ENCODE measurements at places on chromosomes 16 and 17. TPM values are rescaled to one million over a fixed set of nuclear protein-coding genes. Genes with fewer than 3 reads are reported as not detected.

NPIPA2 gene
- 21.2 TPM for total RNA-seq

DPEP2 gene
- not detected for total RNA-seq

DNA sequence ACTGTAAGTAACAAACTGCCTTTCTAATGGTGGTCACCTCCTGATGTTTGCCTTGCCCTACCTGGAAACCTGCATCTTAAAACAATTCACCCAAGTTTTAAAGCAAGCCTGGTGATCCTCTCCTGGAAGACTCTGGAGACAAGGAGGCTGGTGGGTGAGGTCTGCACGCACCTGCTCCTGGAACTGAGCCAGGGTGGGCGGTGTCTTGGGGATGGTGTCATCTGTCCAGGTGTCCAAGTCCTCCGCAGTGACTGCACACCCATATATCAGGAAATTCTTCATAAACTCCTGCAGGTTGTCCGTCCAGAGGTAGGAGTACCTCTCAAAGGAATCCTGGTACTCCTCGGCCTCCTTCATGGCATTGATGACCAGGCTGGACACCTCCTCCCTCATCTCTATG is 44.9 kb downstream of the DNAH17 start:
- H3K36me3 ChIP-seq, result no peaks in the 10 kb centered on the region
- H3K27ac ChIP-seq, result no peak overlapping the region
- H3K27me3 ChIP-seq, result peaks cover 4% of the 10 kb centered on the region
- DNase-seq, result no peak

- DNase-seq, result no peak
- H3K4me3 ChIP-seq, result no peak overlapping the region
- H3K4me1 ChIP-seq, result peaks cover 10% of the 10 kb centered on the region
- H3K27me3 ChIP-seq, result peaks cover 17% of the 10 kb centered on the region
Measured at GRCh38 chr17:28395426-28395825, 10.6 kb downstream of the SLC46A1 start.

- peaks cover 3% of the 10 kb centered on the region for H3K27me3 ChIP-seq
- H3K27ac ChIP-seq, result peak within 1 kb of the TSS; percentile 97
- peak; percentile 92 for DNase-seq
- peak within 1 kb of the TSS; percentile 99 for H3K4me3 ChIP-seq
- H3K36me3 ChIP-seq, result no peaks in the 10 kb centered on the region
- H3K4me1 ChIP-seq, result peaks cover 9% of the 10 kb centered on the region
Measured at GRCh38 chr17:42997984-42998938, at the start of gene RPL27. Gene RPL27 (plus strand): TSS chr17:42998419. CDS start chr17:42998751, 332 bp downstream.

DNA sequence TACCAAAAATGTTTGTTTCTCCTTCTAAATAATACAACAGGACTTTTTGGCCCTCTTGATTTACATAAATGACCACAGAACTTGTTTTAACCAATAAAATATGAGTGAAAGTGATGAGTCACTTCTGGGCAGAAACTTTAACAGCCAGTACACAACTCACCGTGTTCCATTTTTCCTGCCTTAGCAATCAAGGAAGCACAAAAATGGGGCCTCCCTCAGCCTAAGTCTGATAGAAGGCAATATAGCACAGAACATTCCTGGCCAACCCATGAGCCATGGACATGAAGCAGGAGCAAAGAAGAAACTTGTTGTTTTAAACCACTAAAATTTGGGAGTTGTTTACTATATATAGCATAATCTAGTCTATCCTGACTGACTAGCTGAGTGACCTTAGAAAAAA is 61.1 kb upstream of the MTMR4 start:
- no peaks in the 10 kb centered on the region for H3K36me3 ChIP-seq
- DNase-seq, result no peak
- H3K4me3 ChIP-seq, result no peak overlapping the region
- no peaks in the 10 kb centered on the region for H3K4me1 ChIP-seq
- no peaks in the 10 kb centered on the region for H3K27me3 ChIP-seq
- H3K27ac ChIP-seq, result no peak overlapping the region
